Amygdala (tissue), 56 donors: ENCODE measurements at places on chromosomes 1 and 21.

DNA sequence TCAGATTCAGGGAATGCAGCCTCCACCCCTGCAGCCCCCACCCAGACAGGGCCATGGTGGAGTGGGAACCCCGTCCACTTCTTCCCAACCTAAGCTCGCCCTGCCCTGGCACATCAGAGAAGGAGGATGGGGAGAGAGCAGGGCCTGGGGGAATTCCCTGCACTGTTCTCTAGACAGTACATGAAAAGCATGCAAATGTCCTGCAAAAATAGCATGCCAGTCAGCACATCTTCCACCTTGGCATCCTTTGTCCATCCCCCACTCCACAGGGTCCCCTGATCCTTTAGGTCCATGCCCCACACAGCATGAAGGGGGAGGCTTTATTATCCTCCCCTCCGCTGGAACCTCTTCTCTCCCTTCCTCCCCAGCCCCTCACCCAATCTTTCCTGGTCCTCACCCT, 35.0 kb upstream of the RD3 start:
- DNase-seq = no peak

DNA sequence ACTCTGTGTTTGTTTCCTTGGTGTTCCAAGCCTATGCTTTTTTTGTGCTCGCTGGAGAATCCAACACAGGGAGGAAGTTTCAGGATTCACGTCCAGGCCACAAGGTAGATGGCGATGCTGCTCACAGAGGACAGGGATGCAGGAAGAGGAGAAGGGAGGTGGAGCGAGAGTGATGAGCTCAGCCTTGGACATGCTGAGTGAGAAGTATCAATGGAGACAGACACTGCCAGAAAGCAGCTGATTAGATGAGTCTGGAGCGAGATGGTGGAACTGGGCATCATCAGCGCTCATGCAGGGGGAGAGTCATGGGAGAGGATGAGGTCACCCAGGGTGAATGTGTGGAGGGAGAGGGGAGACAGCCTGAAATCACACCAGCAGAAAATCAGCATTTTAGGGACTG, 110.0 kb downstream of the GLUL start:
- DNase-seq = peak; percentile 83

DNA sequence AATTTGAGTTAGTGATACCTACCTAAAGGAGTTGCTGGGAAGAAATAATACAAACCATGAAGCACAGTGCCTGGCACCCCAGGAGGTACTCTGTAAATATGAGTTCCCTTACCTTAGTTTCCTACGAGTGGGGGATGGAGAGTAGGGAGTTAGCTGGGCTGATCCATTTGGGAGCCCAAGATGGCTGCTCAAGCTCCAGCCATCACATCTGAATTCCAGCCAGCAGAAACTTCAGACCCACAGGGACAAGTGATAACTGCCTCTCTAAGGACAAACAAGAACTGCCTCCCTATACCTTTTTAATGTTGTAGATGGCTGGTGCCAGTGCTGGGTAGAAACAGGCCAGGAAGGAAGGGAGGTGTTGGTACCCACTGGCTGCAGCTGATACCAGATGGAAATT, 22.7 kb downstream of the HTR6 start:
- no peak for DNase-seq

DNA sequence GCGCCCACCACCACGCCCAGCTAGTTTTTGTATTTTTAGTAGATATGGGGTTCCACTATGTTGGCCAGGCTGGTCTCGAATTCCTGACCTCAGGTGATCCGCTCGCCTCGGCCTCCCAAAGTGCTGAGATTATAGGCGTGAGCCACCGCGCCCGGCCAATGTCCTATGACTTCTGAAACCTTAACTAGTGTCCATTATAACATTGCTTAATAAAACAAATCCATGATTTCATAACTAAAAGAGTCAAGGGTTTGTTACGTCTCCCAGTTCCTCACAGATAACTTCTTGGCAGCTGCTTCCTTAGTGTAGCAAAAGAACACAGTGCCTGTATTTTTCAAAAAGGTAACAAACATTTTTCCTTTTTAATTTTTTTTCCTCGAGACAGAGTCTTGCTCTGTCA, 53.6 kb downstream of the FBXO42 start:
- no peak for DNase-seq

GRCh38 chr1:16243936-16244649, 7.1 kb upstream of the CPLANE2 start:
- peak; percentile 55 for DNase-seq

GRCh38 chr1:49694251-49694827, 329.4 kb downstream of the AGBL4 start:
- no peak for DNase-seq

DNA sequence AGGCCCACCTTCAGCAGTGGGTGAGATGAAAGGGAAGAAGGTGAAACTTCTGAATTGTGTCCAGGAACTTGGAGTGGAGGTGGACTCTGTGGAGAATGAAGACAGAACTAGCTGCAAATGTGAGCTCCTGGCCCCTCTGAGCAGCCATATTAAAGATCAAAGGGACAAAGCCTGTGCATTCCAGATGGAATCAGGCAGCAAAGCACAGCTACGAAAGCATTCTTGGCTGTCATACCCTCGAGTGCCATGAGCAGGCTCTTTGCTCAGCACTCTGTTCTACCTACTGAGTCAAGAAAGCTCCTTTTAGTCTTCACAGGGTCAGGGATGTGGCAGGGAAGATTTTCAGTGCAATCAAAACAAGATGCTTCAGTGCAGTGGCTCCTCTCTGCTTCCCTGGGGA, 86.3 kb upstream of the TSPAN2 start:
- no peak for DNase-seq
